ENCODE measurements at places on chromosomes 1 and 21.

GRCh38 chr1:234925440-234926263, 203.0 kb downstream of the TOMM20 start:
- DNase-seq = peak; percentile 94

- DNase-seq = peak; percentile 4
Observed at GRCh38 chr1:67664048-67664447, 21.0 kb upstream of the GADD45A start.

DNA sequence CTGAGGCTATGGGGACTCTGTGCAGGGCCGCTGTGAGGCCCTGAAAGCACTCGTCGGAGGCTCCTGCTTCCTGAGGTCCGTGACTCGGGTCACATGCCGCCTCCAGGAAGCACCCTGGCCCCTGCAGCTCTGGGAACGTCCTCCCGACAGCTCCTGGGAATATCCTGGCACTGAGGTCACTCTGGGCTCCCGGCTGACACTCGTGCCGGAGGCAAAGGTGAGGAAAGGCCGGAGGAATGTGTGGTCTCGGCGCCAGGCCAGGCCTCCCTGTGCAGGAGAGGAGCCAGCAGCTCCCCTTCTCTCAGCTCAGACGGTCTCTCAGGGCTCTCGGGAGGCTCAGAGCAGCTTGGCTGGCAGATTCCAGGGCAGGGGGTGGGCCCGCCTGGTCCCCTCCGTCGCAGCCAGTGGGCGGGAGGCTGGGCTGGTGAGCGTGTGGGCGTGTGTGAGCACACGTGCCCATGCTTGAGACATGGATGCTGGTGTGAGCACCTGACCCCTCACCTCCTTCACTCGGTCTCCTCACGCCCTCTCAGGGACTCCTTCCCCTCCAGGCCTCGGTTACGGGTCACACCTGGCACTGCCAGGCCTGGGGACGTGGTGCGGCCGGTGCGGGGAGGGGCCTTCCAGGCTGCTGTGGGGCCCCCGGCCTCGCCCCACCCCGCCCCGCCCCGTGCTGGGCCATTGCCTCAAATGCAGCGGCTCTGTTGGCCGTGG, 5.5 kb upstream of the RNF223 start:
- peak; percentile 72 for DNase-seq

DNA sequence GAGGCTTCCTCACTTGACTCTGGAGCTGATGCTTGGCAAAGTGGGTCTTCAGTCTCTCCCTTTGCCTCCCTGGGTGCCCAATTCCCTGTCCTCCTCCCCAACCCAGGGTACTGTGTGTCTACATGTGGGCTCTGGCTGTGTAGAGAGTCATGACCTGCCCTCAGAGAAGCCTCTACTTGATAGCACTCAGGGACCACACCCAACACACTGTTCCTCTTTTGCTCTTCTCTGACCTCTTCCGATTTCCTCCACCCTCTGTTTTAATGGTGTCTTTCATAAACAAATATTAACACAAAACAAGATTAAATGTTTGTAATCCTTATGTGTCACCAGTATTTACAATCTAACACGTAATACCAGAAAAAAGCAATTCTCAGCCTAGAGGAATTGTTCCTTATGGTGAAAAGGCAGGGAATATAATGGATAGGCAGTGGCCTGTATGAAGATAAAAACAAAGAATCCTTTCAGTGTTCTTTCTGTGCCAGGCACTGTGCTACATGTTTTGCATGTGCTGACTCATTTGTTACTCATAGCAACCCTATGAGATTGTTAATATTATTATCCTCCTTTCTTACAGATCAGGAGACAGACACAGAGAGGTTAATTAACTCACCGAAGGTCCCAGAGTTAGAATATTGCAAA, 58.2 kb downstream of the HSD3B1 start:
- no peak for DNase-seq

DNA sequence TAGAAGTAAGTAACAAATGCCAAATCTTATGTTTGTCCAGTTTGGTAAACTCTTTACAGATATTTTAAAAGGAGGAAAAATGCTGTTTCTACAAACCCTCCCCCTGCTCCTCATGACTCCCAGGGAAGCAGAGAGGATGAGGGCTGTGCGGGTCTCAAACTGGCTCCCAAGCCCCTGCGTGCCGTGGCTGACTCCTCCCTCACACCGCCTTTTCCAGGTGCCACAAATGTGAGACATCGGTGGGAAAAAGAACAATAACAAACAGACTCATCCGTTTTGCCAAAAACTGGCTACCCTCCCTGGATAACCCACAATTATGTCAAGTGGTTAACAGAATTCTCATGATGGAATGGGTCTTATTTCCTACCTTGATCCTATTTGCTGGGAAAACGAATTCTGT, 594.6 kb downstream of the PTPRU start:
- no peak for DNase-seq

GRCh38 chr1:203931953-203932352, 70.6 kb downstream of the SNRPE start:
- no peak for DNase-seq

DNA sequence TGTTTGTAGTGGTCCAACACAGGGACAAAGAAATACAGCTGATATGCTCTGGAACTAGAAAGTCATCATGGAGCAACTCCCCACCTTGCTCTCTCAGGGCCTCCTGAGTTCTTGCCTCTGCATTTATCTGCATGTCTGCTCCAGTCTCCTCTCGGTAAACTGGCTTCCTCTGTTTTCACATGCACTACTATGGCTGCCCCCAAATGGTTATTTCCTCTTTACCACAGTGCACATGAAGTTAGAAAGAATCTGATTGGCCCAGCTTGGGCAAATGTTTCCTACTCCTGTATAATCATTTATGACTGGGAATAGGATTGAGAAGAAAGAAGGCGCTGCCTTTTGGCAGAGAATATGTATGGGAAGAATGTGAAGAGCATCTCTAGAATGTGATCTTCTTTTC, 16.5 kb upstream of the PSMB2 start:
- DNase-seq = no peak

GRCh38 chr1:181525104-181525721, 41.9 kb downstream of the CACNA1E start:
- no peak for DNase-seq

DNA sequence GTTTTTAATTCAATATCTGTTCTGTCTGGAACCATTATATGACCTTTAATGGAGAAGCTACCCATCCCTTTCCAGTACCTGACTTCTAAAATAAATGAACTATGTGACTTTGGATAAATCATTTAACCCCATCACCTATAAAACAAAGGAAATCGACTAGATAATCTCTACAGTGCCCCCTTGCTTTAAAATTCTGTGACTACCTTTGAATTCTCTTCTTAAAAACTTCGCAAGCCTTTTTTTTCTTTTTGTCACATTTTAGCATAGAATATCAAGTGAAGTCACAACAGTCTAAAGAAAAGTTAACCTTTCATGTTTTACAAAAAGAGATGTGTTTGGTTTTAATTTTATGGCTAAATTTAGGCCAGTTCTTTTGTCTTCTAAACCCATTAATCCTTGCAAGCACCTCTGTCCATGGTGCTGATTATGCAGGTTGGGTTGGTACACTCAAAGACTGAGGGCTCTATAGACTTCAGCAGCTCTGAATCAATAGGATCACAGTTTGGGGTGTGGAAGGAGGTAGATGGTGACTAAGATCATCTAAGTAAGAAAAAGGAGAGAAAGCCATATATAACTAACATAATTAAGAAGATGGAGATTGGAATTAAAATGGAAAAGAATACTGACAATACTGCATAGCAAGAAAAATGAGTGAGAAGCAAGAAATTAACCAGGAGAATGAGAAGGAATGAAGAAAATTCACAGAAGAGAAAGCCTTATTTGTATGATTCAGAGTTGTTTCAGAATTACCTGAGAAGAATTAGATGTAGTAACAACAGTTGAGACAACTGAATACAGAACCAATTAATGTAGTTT, 59.2 kb downstream of the TBX15 start:
- peak; percentile 40 for DNase-seq

DNA sequence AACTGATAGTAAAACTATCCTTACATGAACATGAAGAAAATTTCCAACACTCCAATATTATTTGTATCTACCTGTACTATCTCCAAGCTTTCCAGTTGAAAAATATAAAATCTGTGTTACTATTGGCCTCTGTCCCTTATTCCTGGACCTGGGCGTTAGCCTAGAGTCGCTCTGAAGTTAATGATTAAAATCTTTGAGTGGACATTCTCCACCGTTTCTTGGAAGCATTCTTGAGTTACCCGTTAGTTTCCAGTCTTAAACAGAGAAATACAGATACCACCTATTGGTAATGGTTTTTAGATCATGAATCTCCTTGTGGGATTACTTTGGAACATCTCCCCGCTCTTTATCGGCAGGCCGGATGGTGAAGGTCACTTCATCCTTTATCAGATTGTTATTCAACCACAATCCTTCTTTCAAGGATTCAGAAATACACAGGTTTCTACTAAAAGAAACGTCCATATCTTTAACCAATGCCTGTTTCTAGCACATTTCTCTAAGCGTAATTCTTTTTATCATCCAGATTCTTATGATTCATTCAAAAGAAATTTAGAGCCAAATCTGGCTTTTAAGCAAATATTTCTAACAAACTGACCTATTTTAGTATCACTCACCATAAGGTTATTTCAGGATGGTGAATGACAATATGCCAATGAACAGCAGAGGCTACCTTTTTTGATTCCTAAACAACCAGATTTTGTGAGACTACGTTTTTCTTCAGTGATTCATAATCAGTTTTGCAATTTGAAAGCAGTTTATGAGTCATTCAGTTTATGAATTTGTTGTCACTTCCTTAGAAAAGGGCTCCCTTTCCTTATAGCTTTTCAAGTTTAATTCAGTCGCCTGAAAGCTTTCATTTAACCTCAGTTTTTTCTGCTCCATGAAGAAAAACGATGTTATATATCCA, 70.2 kb upstream of the ERRFI1 start:
- DNase-seq = peak; percentile 78

GRCh38 chr1:110335265-110335664, 3.9 kb upstream of the RBM15 start:
- no peak for DNase-seq

DNA sequence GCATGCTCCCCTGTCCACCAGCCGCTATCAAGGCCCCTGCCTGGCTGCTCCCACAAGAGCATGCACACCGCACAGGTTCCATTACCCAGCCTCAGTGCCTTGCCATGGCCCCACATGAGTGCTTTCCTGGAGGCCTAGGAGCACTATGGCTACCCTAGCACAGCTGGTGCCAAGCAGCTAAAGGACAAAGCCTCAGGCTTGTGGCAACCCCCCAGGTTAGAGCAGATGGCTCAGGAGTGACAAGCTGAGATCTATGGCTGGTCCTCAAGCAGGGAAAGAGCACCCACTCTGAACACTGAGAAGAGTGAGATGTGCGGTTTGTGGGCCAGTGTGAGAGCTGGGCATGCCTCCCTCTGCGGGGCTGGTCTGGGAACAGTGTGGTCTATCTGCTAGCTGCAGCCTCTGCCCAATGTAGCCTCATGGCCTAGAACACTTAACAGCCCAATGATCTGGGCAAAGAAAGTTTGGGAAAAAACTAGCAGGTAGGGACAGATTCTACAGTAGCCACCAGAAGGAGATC, 129.8 kb downstream of the VAV3 start:
- no peak for DNase-seq

Data from adipocyte (in vitro differentiated cells).